AG08395 (cell line): ENCODE measurements at places on chromosomes 7 and 10.
A peak's percentile ranks its signal among the peaks of the same experiment; 100 is the strongest.

DNA sequence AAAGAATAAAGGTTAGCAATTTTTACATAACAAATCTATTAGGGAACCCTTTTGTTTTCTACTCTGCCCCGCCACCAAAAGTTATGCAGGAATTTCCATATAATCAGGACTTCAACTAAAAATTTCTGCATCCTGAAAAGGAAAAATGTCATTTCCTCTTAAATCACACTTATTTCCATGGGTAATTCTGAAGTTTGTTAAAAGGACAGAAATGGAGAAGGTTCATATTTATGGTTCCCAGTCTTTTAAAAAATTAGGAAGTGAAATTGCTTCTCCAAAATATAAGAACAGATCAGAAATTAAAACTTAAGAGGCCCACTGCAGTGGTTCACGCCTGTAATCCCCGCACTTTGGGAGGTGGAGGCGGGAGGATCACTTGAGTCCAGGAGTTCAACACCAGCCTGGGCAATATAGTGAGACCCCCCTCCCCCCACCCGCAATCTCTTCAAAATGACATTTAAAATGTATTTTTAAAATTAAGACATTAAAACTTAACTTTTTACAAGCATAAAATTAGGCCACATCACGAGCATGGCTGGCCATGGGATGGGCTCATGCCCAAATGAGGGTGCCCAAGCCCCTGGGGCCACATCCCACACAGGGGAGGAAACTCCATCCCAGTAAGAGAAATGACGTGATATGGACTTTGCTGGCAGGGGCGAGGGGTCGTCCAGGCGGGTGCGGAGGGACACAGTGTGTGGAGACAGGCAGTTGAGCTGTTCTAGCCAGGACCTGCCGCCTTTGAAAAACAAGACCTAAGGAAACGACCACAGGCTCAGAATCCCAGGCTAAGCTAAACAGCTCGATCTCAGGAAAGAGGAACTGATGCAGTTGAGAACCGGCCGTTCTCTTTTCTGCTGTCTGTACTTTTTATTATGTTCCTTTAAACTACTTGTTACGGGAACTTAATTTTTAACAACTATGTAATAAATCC, 51.3 kb upstream of the NFE2L3 start:
- no peak for DNase-seq

- no peak for DNase-seq
These were observed 33.5 kb upstream of the CPN1 start for GRCh38 chr10:100114976-100115770.

- no peak for DNase-seq
These were observed 121.4 kb upstream of the STK17A start for GRCh38 chr7:43461349-43462024.

DNA sequence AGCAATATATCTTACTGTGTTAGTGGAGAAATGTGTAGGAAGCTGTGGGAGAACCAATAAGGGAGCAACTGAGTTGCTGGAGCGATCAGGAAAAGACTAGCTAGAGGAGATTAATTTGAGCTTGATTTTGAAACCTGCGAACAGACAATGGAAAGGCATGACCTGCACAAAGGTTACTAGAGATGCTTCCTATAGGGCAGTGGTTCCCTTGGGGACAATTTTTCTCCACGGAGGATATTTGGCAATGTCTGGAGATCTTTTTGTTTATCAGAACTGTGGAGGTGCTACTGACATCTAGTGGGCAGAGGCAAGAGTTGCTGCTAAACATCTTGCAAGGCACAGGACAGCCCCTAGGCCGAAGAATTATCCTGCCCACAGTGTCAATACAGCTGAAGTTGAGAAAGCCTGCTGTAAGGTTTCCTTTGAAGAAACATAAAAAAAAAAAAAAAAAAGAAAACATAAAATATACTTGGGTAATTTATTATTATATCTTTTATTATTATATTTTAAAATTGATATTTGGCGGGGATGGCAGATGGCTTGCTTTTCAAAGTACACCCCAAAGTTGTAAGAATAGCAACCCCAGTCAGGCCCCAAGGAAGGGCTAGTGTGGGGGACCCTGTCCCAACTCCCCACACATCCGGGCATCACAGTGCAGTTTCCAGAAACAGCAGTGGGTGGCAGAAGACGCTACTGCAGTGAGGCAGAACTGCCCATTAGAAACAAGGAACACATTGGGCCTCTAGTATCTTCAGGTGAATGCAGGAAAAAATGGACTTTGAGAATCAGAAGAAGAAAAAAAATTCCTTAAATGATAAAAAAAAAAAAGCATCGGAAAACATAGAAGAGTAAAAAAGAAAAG, 481.6 kb downstream of the SH2D4B start:
- peak; percentile 3 for DNase-seq

- no peak for DNase-seq
These were observed 535.0 kb upstream of the FZD8 start for GRCh38 chr10:36177071-36177470.

DNA sequence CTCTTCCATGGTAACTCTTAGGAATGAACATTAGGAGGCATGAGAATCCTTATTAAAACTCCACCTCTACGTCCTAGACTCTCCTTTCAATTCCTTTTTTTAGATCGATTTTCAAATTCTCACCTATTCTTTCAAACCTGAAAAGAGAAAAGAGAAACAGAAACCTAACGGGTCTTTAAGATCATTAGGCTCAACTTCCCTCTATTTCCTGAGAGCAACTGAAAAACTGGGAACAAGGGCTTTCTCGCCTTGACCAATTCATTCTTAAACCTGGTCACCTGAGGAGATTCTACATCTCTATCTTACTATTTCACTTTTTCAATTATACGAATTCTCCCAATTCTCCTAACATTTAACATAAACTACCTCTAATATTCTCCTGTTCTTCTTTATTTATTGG, 2.8 kb downstream of the TFEC start:
- no peak for DNase-seq

DNA sequence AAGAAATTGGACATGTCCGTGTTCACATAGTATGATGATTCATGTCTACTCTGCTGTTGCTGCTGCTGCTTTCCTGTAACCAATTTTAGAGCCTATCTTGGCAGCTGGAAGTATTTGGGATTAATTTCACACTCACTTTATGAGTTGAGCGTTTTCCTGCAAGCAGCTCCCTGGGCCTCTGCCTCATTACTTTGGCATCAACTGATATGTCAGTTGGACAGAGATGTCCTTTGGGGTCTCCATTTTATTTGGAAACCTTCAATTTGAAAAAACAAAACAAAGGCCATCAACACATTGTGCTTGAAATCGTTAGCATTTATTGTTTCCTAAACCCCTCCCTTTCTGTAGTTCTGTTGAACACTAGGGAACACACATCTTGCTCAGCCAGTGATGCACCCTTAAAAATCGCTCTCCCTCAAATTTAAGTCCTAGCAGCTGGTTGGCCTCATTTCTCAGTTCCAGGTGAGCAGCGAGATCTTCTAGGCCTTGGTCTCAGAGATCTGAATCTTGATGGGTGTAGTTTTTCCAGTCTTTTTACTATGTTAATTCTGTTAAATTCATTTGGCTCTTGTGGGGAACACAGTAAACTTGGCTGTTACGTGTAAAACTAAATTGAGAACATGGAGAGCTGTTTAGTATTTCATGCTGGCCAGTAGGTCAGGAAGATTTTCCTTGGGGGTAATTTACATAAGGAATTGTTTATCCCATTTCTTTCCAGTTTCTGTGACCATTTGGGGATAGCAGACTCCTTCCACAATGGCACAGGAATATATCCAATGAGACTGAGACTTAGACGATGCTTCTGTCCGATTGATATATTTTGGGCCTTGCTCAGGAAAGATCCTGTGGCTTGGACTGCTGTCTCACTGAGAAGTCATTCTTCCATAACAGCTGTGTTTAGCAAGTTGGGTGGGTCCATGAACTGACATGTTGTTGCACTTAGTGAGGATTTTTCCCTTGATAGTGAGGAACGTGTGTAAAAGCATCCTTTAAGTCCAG, 371.6 kb downstream of the BBS9 start:
- DNase-seq: peak; percentile 21

- DNase-seq: peak; percentile 4
These were observed 44.3 kb downstream of the PLCE1 start for GRCh38 chr10:94038024-94038423.

DNA sequence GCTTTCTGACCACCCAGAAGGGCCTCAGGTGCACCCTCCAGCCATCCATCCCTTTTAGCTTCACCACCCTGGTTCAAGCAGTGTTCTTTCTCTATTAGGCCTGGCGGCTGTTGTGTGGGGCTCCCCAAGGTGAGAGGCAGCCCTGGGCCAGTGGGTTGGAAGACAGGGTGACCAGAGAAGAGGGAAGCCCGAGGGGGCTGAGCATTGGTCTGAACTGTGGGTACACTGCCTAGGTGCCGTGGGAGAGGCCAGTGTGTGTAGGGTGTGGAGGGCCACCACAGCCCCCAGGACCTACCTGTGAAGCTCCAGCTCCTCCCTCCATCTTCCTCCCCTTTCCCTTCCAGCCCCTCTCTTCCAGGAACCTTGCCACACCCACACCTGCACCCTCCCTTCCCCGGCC, 9.1 kb upstream of the MTPAP start:
- no peak for DNase-seq

GRCh38 chr10:15898046-15898445, 37.7 kb upstream of the MINDY3 start:
- peak; percentile 48 for DNase-seq

DNA sequence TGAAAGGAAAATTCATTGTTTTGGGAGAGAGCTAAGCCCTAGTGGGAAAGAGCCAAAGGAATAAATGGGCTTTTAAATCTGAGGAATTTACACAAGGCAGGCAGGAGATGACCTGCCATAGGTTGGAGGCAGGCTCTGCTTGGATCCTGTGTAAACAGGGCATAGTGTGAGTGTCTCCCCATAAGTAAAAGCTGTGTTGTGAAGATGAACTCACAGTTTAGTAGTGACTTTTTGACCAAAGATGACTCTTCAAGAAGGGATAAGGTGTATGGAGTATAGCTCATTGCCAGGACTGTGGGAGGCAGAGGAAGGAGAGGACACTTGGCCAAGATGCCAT, 63.2 kb downstream of the KAT6B start:
- no peak for DNase-seq

GRCh38 chr7:14582010-14582409, 320.5 kb downstream of the DGKB start:
- DNase-seq: no peak

- no peak for DNase-seq
These were observed 233.7 kb downstream of the PTEN start for GRCh38 chr10:88097092-88097516.

- peak; percentile 26 for DNase-seq
These were observed 21.5 kb downstream of the SH3PXD2A start for GRCh38 chr10:103833731-103834365.
